ENCODE measurements at places on chromosomes 6 and 20.

GRCh38 chr6:53179961-53180651, 31.5 kb upstream of the GCM1 start:
- DNase-seq: peak; percentile 51

DNA sequence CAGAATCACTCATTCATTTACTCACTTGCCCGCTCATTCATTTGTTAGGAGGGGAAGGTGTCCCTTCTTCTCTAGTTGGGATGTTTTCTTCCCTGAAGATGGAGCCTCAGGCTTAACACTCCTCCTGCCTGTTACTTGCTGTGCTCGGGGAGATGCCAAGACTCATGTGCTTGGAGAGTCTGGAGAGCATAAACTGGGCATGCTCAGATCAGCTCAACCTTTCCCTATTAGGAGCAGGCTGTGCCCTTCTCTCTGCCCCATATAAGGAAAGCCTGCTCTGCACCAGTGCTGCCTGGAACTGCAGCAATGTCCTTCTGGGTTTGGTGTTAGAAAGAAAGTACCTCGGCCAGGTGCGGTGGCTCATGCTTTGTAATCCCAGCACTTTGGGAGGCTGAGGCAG, 18.0 kb upstream of the UBE2V1 start:
- DNase-seq: peak; percentile 39

DNA sequence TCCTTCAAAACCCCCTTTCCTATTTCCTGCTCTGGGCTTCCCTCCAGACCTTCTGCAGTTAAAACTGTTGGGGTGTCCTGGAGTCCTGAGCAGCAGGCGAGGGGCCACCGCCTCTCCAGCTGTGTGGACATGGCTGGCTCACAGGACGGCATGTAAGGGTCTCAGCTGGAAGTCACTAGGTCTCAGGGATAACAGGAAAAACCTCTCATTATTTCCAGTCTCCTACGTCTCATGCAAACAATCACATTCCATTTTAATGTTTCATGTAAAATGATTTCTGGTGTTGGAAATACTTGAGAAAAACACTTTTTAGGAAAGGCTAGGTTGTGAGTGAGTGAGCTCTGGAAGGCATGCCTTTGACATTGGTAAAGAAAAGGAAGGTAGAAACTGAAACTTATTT, 158.7 kb downstream of the SCML4 start:
- DNase-seq: peak; percentile 65

DNA sequence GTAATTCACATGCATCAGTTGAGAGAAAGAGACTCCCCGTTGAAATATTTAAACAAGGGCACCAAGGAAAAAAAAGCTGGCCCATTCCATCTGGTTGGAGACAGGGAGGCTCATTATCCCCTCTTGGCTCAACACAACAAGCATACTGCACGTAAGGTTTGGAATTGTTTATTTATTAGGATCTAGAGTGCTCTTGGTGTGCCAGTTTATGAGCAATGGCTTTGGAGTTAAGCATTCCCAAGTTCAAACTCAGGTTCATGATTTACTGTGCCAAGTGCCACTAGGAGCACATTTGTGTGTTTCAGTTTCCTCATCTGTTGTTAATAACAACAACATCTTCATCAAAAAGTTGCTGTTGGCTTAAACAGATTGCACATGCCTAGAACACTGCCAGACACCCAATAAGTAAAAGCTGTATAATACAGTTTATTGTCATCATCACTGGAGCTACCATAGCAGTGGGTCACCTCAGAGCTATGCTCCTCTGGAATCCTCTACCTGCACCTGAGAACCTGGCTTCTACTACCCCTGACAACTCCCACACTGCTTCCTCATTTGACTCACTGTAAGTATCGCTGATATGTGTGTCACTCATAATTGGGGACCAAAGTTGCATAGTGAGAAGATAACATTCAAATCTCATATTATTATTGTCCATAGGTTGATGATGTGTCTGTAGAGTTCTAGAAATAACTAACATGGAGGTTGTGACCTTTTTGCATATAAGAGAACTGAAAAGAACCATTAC, 5.4 kb downstream of the SLC17A3 start:
- no peak for DNase-seq

All from fibroblast of the aortic adventitia (primary cell).